ENCODE measurements at places on chromosomes 5 and 9.
A peak's percentile ranks its signal among the peaks of the same experiment; 100 is the strongest.

DNA sequence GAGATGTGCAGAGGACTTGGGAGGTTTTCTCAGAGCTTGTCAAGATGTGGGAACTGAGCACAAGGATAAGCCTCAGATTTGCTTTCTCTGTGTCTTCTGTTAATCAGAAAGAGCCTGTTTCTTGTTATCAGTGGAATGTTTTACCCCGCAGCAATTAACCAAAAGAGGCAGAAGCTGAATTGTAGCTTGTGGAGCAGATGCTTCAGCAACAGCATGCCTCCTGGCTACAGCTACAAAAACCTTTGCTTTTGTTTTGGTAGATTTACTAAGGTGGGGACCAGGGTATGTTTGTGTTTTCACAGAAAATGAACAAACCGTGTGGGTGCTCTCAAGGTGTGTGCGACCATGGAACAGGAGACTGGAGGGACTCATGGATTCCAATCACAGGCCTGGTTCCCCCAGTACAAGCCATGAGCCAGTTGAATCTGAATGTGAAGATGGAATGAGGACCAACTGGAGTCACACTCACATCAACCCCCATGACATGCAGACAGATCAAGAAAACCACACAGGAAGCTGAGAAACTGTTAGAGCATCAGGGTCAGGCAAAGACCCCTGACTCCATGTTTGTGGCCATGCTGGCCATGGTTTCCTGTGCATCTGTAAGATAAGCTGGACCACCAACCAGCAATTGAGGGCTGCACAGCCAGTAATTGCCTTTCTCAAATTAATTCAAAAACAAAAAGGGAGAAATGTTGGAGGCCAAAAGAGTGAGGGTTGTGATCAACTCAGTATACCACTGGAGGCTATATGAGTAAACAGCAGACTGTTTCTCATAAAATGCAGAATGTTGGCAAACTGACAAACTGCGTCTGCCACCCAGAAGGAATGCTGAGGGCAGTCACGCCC is 6.9 kb downstream of the UGT3A2 start:
- no peaks in the 10 kb centered on the region for H3K36me3 ChIP-seq
- no peaks in the 10 kb centered on the region for H3K27me3 ChIP-seq
- no peaks in the 10 kb centered on the region for H3K4me1 ChIP-seq

GRCh38 chr9:85430659-85431338 is 311.0 kb downstream of the AGTPBP1 start:
- H3K27me3 ChIP-seq = no peaks in the 10 kb centered on the region
- DNase-seq = no peak
- H3K27ac ChIP-seq = no peak overlapping the region

GRCh38 chr5:10556289-10556807 is 7.5 kb upstream of the ANKRD33B start:
- H3K4me3 ChIP-seq = no peak overlapping the region
- H3K27me3 ChIP-seq = no peaks in the 10 kb centered on the region
- no peak overlapping the region for H3K27ac ChIP-seq
- DNase-seq = no peak

- DNase-seq = no peak
- 0 out of 2 replicates have a peak, but pooled peaks cover 7% of the 10 kb centered on the region for H3K27me3 ChIP-seq
- H3K36me3 ChIP-seq = no peaks in the 10 kb centered on the region
- H3K4me1 ChIP-seq = no peaks in the 10 kb centered on the region
- peak within 1 kb of the TSS; percentile 48 for H3K4me3 ChIP-seq
Measured at GRCh38 chr9:35618325-35618727, at the start of gene CD72. CD72 (minus strand) TSS chr9:35618413; CDS start chr9:35618303, 110 bp downstream.

GRCh38 chr5:150575745-150576448 is 64.6 kb upstream of the SYNPO start:
- H3K27ac ChIP-seq = no peak overlapping the region
- no peaks in the 10 kb centered on the region for H3K4me1 ChIP-seq
- no peak overlapping the region for H3K4me3 ChIP-seq
- DNase-seq = no peak

DNA sequence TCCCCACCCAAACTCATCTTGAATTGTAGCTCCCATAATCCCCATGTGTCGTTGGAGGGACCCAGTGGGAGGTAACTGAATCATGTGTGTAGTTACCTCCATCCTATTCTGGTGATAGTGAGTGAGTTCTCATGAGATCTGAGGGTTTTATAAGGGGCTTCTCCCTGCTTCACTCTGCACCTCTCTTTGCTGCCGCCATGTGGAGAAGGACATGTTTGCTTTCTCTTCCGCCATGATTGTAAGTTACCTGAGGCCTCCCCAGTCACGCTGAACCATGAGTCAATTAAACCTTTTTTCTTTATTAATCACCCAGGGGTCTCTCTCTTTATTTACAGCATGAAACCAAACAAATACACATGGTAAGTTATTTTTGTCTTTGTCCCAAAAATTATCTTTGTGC is 726.1 kb downstream of the CDH18 start:
- peaks cover 11% of the 10 kb centered on the region for H3K4me1 ChIP-seq
- no peak overlapping the region for H3K27ac ChIP-seq
- H3K36me3 ChIP-seq = no peaks in the 10 kb centered on the region
- no peak for DNase-seq
- no peak overlapping the region for H3K4me3 ChIP-seq

DNA sequence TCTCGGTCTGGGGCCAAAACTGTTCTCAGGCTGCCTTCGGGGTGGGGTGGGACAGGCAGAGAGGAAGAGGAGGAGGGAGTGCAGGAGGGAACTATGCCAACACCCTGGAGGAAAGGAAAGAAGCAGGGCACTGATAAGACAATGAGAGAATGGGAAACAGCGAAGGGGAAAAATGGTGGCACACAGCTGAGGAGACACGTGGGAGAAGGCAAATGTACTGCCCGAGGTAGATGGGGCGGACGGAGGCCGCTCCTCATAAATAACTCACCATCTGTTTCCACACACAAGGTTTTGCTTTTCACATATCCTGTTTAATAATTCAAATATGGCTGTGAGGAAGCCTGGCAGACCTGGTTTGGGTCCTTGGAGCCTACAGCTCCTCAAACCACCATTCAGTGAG is 148.2 kb upstream of the LRRTM2 start:
- no peaks in the 10 kb centered on the region for H3K27me3 ChIP-seq
- H3K4me1 ChIP-seq = no peaks in the 10 kb centered on the region
- H3K36me3 ChIP-seq = no peaks in the 10 kb centered on the region
- no peak overlapping the region for H3K27ac ChIP-seq

- H3K4me1 ChIP-seq = peaks cover 20% of the 10 kb centered on the region
- peak; percentile 28 for DNase-seq
Measured at GRCh38 chr5:31531543-31531887, 378 bp downstream of the DROSHA start.

GRCh38 chr5:91162534-91163381 is 220.4 kb downstream of the ARRDC3 start:
- H3K36me3 ChIP-seq = no peaks in the 10 kb centered on the region
- peaks cover 15% of the 10 kb centered on the region for H3K4me1 ChIP-seq
- H3K27ac ChIP-seq = no peak overlapping the region

GRCh38 chr5:119742311-119742710 is 113.0 kb downstream of the FAM170A start:
- no peak for DNase-seq
- H3K4me1 ChIP-seq = no peaks in the 10 kb centered on the region

DNA sequence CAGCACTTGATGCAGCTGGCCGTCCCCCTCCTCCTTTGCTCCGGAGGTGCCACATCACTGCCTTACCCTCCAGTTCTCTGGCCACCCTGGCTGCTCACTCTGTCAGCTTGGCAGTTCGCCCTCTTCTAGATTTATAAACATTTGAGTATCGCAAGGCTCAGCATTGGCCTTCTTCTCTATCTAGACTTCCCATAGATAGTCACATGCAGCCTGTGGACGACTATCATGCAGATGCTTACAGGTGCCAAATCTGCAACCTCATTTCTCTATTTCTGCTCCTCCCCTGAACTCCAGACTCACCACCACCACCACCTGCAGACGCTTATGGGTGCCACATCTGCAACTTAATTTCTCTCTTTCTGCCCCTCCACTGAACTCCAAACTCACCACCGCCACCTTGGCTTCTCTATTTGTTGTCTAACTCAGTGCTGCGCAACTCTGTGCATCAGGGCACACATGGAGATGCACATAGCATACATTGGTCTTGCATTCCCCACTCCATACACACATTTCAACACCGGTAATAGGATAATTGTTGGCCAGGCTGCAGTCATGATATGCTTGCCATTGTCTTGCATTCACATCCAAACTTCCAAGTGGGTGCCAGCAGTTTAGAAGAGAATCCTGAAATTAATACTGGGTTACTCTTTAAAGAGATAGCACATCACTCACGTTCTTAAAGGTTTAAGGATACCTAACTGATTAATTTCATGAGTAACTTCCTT is 1.9 kb upstream of the DAP start:
- H3K27ac ChIP-seq = peak overlapping the region; percentile 9
- no peaks in the 10 kb centered on the region for H3K27me3 ChIP-seq
- no peak overlapping the region for H3K4me3 ChIP-seq
- DNase-seq = peak; percentile 44

DNA sequence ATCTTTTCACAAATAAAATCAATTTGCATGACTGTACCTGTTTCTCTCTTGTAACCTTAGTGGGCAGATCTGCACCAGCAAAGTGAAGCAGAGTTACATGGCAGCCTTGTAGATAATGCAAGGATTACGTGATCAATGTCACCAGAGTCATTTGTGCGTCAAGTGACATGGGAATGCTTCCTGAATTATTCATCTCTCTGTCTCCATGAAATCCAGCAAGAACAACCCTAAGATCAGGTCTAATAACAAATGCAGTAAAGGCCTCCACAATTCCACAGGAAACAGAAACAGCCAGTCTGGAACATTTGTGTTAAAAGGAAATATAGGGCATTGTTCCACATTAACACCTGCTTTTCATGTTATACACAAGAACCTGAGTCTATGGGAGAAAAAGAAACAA is 7.8 kb downstream of the GZMA start:
- DNase-seq = no peak
- H3K27ac ChIP-seq = no peak overlapping the region
- H3K4me3 ChIP-seq = no peak overlapping the region
- no peaks in the 10 kb centered on the region for H3K4me1 ChIP-seq

DNA sequence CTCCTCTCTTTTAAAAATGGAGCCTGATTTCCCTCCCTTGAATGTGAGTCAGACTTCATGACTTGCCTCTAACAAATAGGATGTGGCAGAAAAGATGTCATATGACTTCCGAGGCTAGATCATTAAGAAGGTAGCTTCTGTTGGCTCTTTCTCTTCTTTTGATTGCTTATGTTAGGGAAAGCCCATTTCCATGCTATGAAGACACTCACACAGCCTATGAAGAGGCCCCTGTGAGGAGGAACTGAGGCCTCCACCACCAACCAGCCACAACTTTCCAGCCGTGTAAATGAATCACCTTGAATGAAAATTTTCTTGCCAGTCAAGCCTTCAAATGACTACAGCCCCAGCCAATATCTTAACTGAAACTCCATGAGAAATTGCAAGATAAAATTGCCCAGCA is 413.4 kb downstream of the TMEM38B start:
- H3K4me1 ChIP-seq = no peaks in the 10 kb centered on the region

DNA sequence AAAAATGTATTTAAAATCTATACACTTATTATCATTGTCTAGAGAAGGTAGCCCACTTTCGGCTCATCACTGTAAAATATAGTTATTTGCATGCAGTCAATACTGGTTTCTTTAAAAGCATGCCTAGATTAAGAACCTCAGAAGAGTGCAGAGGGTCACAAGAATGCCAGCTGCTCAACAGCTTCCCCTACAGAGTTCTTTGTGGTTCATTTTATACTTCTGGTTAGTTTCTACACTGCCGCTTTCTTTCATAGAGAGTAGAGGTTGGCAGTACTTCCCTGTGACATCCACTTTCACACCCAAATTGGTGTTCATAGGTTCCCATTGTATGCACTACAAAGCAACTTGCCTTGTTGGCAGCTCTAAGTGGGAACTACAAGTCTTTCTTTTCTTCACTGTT is 137.3 kb downstream of the KIAA0825 start:
- H3K27ac ChIP-seq = no peak overlapping the region
- H3K27me3 ChIP-seq = no peaks in the 10 kb centered on the region
- H3K4me3 ChIP-seq = no peak overlapping the region
- H3K4me1 ChIP-seq = no peaks in the 10 kb centered on the region
- no peaks in the 10 kb centered on the region for H3K36me3 ChIP-seq
- peak; percentile 46 for DNase-seq

DNA sequence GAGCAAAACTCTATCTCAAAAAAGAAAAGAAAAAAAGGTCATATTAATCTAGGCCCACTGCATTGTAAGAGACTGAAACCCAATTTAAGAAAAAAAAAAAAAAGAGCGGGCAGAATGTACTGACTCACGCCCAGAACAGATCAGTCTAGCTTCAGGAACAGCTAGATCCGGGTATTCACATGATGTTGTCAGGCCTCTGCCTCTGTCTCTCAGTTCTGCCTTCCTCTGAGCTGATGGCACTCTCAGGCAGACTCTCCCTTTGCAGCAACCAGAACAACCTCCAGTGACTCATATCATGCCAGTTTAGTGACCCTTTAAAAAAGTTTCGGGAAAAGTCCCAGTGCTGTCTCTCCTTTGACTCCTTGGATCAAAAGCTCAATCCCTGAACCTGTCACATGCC is 53.0 kb downstream of the NEURL1B start:
- H3K4me1 ChIP-seq = no peaks in the 10 kb centered on the region
- DNase-seq = no peak
- no peaks in the 10 kb centered on the region for H3K27me3 ChIP-seq
- H3K4me3 ChIP-seq = no peak overlapping the region
- no peaks in the 10 kb centered on the region for H3K36me3 ChIP-seq

GRCh38 chr9:77848404-77848803 is 183.2 kb downstream of the GNAQ start:
- H3K4me3 ChIP-seq = no peak overlapping the region
- DNase-seq = no peak
- no peaks in the 10 kb centered on the region for H3K4me1 ChIP-seq
- no peak overlapping the region for H3K27ac ChIP-seq

GRCh38 chr5:172078726-172079345 is 72.4 kb upstream of the FBXW11 start:
- no peaks in the 10 kb centered on the region for H3K4me1 ChIP-seq
- no peak overlapping the region for H3K27ac ChIP-seq
- H3K36me3 ChIP-seq = 0 out of 2 replicates have a peak, but pooled peaks cover 4% of the 10 kb centered on the region
- H3K27me3 ChIP-seq = no peaks in the 10 kb centered on the region

DNA sequence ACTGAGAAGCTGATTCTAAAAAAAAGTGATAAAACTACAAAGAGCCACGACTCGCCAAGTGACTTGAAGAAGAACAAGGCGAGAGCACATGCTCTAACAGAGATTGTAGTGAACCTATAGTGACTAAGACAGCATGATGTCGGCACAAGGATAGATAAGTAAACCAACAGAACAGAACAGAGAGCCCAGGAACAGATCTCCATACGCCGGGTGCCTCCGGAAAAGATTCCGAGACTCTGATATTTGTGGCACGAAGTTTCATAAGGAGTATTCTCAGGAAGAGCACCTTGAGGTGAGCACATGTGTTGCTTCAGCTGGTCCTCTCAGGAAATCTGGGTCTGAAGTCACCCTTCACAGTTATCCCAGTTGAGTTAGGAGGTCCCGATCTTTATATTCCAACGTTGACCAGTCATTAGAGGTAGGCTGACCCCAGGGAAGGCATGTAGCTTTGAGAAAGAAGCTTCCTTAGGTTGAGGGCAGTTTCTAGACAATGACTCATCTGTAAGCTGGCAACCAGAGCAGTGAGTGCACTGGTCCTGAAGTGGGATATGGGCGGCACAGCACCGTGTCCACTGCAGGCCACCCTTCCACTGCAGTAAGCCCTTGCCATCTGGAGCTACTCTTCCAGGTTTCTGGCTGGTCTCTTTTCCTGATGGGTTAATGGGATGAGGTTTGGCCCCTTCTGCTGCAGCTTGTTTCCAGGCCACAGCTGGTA is 13.6 kb upstream of the CLK4 start:
- H3K4me1 ChIP-seq = no peaks in the 10 kb centered on the region
- no peak for DNase-seq
- no peaks in the 10 kb centered on the region for H3K36me3 ChIP-seq
- H3K4me3 ChIP-seq = no peak overlapping the region
- H3K27ac ChIP-seq = no peak overlapping the region
